Islet precursor cell (in vitro differentiated cells): ENCODE measurements at places on chromosomes 2 and 18.

GRCh38 chr2:179677077-179677688 is 184.2 kb downstream of the ZNF385B start:
- DNase-seq: no peak

- no peak for DNase-seq
These were observed 104.5 kb upstream of the ALPP start for GRCh38 chr2:232273903-232274643.

DNA sequence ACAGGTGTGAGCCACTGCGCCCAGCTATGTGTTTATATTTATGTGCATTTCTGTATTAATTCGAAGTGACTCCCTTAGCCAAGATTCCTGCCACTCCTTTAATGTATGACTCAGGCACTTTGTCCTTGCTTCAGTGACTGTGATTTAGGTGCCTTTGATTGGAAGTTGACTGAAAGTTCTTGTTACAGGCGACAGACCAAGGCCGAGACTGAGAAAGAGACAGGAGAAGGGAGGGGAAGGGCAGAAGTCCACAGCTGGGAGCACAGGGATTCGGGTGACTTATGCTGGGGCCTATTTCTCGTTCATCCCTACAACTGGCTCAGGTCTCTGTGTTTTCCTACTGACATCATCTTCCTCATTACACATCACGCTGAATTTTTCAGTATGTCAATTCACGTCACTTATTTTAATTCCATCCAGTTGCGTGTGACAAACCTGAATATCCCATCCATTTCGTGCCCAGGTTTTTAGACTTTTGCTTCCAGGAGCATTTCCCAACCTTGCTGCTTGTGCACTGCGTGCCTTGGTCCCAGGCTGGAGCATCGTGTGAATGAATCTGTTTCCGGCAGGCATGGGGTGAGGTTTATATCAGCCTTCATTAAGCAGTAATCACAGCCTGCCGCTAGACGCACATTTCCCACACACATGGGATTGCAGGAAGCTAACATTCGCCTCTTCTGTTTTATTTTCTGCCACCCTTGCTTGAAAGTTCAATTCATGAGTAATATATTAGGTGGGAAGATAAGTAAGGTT is 42.4 kb downstream of the TMEM18 start:
- no peak for DNase-seq

- DNase-seq: no peak
These were observed 10.7 kb downstream of the PIK3C3 start for GRCh38 chr18:41965634-41966255.

- peak; percentile 58 for DNase-seq
These were observed 54.9 kb downstream of the EXOC6B start for GRCh38 chr2:72770879-72771461.
